ENCODE measurements at places on chromosomes 3 and 15. TPM values are rescaled to one million over a fixed set of nuclear protein-coding genes. Genes with fewer than 3 reads are reported as not detected.

PAQR9 gene
- not detected for total RNA-seq

ARPP19 gene
- 300 TPM for total RNA-seq

BCL2A1 gene
- 1.9 TPM for total RNA-seq

DLEC1 gene
- total RNA-seq: 0.14 TPM

SOX14 gene
- total RNA-seq: not detected

SCAANT1 gene
- total RNA-seq: not detected

SLC4A7 gene
- 260 TPM for total RNA-seq

UCN2 gene
- not detected for total RNA-seq

HYAL2 gene
- total RNA-seq: 320 TPM

OIP5 gene
- total RNA-seq: 16.9 TPM

CCRL2 gene
- total RNA-seq: 14.6 TPM

SLCO2A1 gene
- 2.2 TPM for total RNA-seq

TGM5 gene
- not detected for total RNA-seq

MYEF2 gene
- 39.3 TPM for total RNA-seq

NCKIPSD gene
- total RNA-seq: 10.9 TPM

PRSS50 gene
- not detected for total RNA-seq

SPINK8 gene
- total RNA-seq: not detected

WDR72 gene
- not detected for total RNA-seq

Data from thoracic aorta endothelial cell (primary cell).